ENCODE measurements at places on chromosomes 5 and 9.
A peak's percentile ranks its signal among the peaks of the same experiment; 100 is the strongest.

GRCh38 chr5:97183100-97183929 lies at the start of gene RIOK2:
Gene RIOK2 (minus strand): TSS chr5:97183247. CDS start chr5:97183191, 56 bp downstream.
- DNase-seq: peak; percentile 96

GRCh38 chr5:132098151-132098594 lies 24.6 kb downstream of the CSF2 start:
- no peak for DNase-seq

DNA sequence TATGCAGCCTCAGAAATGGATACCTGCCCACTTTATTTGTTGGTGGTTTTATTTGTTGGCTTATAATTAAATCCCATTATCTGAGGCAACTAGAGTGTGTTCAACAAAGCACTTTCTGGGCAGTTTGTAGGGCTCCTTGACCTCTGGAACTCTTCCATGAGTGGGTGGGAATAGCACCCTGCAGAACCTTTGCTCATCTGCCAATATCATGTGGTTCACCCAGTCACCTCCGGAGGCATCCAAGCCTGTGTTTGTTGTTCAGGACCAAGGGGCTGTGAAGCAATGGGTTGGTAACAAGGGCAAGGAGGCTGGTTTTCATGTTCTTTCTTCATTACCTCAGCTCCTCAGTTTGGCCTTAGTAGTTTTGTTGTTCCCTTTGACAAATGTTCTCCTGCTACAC lies 314.0 kb downstream of the NDUFS4 start:
- no peak for DNase-seq

- peak; percentile 22 for DNase-seq
Measured at GRCh38 chr9:112496074-112496722, 9.6 kb downstream of the KIAA1958 start.

DNA sequence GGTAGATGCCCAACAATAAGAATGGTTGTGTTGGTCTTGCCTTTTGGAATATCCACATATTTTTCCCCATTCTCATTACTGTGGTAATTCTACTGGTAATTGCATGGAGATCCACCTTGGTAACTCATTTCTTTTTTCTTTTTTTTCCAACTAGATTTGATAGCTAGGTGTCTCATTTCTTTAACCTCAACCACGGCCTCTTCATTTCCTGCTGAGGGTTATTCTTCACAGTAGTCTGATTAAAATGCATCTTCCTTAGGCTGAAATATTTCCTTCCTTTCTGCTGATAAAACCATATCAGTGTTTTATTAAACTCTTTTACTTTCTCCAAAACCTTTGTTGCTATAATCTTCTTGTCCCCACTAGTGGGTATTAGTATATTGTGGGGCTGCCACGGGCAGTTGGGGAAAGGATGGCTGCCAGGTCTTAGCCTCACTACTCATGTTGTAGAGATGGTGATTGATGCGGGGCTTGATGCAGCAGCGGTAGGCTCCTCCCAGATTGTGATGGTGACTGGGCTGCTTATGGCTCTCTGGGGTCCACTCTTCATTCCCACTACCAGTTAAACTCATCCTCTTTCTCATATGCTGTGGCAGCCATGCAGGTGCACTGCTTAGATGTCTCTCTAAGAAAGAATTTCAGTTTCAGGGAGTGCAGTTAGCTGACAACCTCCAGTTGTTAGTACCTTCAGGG lies 35.9 kb downstream of the KIF2A start:
- DNase-seq: no peak

DNA sequence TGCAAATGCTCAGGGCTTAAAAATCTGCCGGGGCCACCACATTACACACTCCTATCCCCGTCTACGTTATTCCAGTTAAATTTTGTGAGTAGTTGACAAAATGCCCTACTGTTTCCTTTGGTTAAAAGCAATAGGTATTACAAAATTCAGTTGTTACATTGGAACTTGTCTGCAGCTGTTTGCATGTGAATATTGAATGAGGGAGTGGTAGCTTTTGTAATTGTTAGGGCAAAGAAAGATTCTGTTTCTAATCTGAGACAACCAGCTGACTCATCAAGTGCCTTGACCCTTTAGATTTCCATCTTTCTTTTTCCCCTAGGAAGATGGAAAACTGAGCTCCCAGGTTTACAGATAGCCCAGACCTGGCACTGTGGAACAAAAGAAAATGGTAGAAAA lies 30.2 kb downstream of the MAML1 start:
- DNase-seq: no peak

- no peak for DNase-seq
Measured at GRCh38 chr5:176944268-176944667, 45.1 kb upstream of the HK3 start.

- no peak for DNase-seq
Measured at GRCh38 chr5:94893412-94894135, 275.1 kb downstream of the SLF1 start.

DNA sequence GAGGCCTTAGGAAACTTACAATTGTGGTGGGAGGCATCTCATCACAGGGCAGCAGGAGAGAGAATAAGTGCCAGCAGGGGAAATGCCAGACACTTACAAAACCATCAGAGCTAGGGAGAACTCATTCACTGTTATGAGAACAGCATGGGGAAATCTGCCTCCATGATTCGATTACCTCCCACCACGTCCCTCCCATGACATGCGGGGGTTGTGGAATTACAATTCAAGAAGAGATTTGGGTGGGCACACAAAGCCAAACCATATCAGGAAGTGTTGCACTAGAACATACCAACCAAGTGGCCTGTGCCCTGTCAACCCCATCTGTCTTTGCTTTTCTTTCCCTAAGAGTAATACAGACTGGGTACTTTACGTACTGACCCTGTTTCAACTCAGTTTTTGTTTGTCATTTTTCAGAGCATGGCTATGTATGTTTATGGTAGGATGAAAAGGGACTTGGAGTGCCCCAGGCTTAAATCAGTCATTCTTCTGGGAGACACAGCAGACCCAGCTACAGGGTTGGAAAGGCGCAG lies 58.3 kb upstream of the TGFBR1 start:
- DNase-seq: no peak

DNA sequence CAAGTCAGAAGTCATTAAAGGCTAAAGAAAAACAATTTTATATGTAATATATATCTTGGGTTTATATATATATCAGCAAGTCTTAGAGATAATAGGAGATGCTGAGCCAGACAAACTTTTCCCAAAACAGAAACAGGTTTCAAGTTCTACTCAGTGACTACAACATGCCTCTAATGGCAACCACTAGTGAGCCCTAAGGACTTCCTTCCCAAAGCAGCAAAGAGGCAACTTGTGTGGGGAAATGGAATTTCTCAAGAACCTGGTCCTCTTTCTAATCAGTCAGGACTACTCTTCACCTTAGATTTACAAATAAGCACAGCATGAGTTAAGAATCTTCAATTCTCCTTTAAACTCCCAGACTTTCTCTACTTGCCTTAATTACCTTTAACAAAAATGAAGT lies 17.6 kb downstream of the RNF38 start:
- DNase-seq: no peak

DNA sequence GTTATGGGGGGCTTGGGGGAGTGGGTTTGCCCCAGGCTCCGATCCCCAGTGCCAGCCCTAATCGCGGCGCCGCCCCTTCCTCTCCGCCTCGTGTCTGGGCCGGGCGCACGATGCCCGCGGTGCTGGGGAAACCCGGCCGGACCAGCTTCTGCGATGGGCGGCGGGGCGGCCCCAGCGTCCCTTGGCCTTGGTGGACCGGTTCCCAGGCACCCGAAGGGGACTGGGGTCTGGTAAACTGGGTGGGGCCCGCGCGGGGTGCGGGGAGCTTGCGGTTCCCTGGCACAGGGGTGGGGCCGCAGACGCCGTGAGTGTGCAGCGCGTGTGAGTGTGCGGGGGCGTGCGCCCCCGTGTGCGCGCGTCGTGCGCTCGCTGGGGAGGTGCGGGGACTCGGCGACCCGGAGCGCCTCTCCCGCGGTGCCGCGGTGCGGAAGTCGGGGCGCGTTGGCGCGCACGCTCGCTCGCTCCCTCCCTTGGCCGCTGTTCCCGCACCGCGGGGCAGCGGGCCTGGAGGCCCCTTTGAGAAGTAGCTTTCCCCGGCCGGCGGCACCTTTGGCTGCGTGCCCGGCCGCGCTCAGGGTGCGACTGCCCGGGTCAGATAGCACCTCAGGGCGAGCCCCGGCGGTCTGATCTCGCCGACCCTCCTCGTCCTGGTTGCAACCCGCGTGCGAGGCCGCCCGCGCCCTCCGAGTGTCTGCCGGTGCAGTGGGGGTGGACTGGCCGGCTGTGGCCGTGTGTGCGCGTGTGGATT lies 568 bp downstream of the MACIR start:
- DNase-seq: peak; percentile 59

DNA sequence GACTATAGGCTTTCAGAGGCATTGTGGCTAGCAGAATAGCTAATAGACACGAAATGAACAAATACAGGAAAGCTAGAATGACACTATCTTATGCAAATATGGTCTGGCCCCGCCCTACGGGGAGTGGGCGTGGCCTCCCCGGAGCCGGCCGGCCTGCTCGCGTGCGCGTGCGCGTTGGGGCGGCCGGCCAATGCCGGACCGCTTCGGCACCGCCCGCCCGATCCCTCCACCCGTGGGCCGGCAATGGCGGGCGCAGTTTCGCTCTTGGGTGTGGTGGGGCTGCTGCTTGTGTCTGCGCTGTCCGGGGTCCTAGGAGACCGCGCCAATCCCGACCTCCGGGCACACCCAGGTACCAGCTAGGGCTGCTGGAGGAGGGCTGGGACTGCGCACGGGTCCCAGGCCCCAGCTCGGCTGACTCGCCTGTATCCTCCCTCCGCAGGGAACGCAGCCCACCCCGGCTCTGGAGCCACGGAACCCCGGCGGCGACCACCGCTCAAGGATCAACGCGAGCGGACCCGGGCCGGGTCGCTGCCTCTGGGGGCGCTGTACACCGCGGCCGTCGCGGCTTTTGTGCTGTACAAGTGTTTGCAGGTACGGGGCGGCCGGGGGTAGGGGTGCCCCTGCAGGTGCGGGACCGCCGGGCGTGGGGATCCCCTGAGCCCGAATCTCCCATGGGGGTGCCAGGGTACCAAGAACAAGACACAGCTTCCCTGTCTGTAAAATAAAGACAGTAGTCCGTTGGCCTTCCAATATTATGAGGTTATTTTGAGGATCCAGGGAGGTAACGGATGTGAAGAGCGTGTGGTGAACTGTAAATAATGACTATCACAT lies at the start of gene CCDC107:
Gene CCDC107, plus strand, starts transcription at position 156 of the 831 bp plus-strand sequence. Its CDS starts 88 bp downstream, at position 244.
- DNase-seq: peak; percentile 84

DNA sequence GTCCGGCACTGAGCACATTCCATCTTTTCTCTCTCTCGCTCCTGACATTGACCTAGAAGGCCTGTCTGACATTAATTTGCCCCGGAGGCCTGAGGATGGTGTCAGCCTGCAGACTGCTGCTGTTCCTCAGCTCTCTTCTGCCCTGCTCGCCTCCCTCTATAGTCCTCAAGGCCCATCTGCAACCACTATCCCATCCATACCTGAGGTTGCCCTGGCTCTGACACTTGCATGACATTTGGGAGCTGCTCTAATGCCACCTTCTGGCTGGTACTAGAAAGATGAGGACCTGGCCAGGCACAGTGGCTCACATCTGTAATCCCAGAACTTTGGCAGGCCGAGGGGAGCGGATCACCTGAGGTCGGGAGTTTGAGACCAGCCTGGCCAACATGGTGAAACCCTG lies 38.6 kb upstream of the GGTA1 start:
- DNase-seq: no peak

DNA sequence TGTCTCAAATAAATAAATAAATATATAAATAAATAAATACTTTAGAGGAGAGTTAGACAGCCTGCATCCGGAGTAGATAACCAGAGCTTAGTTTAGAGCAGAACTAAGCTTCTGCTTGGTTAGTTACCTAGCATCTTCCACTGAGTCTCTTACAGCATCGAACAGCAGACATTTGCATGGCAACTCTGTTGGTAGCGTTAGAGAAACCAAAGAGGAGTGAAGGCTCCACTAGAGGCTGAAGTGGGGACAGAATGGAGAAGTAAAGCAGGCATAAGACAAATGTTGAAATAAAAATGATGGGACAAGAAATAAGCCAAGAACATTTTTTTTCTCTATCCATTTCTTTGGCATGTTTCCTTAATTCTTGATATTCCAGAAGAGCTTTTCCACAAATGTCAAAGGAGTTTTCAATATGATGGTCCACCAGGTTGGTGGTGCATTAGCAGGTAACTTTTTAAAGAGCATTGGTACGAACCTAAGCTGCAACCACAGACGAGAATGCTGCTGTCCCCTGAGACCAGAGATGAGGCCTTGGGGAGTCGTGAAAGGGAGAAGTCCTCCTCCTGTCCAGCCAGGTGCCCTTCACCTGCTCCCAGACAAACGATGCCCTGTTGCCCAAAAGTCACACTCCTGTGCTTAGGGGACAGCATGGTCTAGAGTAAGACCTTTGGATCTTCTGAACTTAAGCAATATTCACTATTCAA lies 438.3 kb downstream of the DIRAS2 start:
- no peak for DNase-seq

GRCh38 chr9:76793784-76794431 lies 29.7 kb downstream of the PCA3 start:
- DNase-seq: no peak

DNA sequence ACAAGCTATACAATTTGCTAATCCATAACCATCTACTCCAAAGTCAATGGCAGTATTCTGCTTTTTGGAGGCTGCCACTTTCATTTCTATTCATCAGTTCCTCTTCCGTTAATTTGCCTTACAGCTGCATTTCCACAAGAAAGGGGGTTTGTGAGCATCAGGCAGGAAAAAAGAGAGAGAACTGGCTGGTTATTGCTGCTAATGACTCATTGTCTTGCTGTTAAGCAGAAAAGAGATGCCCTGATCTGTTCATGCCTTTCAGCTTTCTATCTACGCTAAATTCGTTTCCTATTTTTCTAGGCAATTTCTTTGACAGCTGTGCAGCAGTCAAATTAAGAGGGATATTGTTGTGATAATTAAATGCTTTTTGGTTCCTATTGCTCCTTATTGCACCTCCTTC lies 65.9 kb upstream of the GNAQ start:
- DNase-seq: no peak

DNA sequence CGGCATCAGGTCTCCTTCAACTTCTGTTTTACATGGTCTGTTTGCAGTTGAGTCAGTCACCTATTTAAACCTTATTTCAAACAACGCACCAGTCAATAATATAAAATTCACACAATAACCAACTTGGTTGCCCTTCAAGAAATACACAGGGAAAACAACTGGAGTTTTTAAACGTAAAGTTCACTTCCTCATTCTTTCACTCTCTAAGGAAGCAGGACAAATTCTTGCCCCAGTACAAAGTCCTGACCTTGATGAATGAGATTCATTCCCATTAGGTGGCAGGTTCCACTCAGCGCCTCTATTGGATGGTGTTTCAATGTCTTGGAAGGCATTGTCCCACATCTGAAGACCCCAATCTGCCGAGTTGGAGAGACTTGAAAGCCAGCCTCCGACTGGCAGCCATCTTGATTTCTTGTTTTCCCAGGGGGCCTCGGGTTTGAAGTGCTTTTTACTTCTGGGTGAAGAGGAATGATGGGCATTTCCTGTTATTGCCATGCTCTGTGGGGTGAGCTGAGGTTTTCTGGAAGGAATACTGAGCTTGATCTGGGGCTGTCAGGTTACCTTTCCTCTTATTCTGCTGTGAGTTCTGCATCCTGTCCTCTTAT lies 105.0 kb downstream of the ACER2 start:
- no peak for DNase-seq

DNA sequence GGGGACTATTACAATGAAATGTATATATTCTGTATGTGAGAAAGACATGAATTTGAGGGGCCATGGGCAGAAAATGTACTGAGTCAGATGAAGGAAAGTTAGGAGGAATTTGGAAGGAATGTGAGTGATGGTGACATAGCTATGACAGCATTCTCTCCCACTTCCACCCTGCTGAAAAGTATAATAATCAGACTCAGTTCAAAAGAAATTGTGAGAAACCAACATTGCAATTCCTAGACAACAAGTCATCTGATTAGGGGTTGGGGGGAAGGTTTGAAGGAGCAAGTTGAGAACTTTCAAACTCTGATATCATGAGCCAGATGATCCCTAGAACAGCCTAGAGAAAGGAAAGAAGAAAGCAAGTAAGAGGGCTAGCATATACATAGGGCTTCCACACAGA lies 370.6 kb downstream of the DMRTA1 start:
- DNase-seq: no peak
